Activated CD4-positive, alpha-beta T cell treated with anti-CD3 and anti-CD28 coated beads for 1 hour (primary cell): ENCODE measurements at places on chromosomes 13 and 19.

- no peak for DNase-seq
Measured at GRCh38 chr13:21657538-21657937, 13.3 kb upstream of the FGF9 start.

GRCh38 chr13:89660752-89661151 is 1686.7 kb upstream of the MIR17HG start:
- DNase-seq, result no peak

DNA sequence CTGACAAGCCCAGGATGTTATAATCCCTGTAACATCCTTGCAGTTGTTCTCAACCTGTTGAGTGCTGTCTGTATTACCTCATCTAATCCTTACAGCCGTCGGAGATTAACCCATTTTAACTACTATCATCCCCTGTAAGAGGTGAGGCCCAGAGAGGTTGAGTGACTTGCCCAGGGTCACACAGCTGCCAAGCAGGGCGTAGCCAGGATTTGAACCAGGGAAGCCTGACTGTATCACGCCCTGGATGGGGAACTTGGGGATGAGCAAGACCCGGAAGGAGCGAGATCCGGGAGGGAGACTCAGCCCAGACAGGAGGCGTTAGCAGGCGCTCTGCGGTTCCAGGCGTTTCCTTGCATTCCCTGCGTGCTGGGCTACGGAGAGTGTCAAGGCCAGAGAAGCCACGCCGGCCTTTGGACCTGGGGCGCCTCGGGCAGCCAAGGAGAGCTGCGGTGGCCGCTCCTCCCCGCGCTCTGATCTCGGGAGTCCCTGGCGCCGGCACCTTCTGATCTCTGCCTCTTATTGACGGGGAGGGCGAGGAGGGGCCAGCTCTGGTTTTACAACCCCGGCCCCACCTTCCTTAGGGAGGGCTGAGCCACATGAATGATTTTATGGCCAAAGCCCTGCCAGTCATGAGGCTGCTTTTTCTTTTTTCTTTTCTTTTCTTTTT is 6.2 kb downstream of the SULT2B1 start:
- no peak for DNase-seq

DNA sequence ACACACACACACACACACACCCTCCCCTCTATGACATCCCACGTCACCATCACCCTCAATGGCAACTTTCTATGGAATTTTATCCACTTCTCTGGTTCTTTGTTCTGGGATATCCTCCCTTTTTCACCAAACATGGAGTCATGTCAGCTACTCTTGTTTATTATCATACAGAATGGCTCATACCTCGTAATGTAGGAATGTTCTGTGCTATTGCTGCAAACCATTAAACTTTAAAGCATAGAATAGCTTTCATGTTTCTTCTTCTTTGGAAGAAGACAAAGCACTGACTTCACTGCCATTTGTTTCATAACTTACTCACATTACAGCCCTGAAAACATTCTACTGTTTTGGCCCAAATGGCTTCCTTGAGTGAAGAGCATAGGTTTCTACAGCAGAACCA is 163.4 kb downstream of the FOXO1 start:
- DNase-seq, result no peak

DNA sequence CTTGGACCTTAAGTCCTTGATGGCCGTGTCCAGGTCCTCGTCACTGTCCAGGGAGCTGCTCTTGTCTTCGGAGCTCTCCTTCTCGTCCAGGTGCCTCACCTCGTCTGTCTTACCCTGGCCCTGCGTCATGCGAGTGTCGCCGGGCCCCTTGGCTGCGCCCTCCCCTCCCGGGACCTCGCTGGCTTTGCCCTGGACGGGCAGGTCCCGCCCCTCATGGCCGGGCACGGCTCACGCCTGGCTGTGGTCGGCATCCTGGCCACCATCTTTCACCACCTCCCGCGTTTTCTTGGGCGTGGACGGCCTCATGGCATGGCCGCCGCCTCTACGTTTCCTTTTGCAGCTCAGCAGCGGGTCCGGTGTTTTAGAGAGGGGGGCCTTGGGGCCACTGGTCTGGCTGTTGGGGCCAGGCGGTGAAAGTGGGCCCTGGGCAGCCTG is 14.8 kb downstream of the RB1 start:
- no peak for DNase-seq

DNA sequence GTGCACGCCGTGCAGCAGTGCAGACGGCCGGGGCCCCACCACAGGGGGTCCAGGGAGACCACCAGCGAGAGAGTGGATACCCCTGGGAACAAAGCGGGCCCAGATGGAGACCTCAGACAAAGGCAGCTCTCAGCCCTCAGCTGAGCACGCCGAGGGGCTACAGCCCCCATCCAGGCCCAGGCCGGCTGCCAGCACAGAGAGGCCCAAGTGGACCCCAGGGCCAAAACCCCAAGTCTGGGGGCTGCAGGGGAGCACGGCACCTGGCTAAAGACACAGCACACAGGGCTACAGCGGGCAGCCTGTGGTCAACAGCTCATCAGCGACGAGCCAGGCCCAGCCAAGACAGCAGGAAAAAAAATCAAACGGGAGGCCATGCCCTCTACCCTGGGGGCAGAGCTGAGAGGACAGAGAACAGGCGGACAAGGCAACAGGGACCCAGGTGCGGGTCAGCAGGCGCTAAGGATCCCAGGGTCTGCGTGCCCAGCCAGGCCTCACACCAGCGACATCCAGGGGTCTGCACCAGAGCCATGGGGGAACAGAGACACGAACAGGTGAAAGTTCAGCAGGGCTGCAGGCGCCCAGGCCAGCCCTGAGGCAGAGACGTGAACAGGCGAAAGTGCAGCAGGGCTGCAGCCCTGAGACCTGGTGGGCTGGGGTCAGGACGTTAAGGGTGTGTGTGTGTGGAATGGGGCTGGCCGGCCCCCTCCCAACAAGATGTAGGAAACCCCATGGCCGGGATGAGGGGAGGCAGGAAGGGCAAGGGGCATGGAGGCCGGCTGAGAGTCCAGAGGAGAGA is 34.3 kb downstream of the RASA3 start:
- no peak for DNase-seq

DNA sequence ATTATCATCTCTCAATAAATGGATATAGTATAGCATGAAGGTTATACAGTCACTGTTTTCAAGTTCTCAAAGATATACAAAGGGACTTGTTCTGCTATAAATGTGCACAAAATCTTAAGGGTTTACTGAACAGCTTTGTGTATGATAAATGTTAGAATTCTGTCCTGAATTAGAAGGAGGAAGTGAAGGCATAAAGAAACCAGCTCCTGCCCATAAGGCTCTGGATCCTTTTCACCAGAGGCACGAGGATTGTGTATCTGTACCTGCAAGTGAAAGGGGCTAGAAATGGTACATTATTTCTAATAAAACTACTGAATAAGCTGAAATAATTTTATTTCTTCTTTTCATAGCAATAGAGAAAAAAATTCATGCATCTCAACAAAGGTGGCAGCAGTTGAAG is 32.4 kb downstream of the PHF11 start:
- no peak for DNase-seq

- no peak for DNase-seq
Measured at GRCh38 chr19:3370214-3370720, 3.9 kb downstream of the NFIC start.

- DNase-seq, result no peak
Measured at GRCh38 chr13:60857698-60858097, 460.7 kb downstream of the TDRD3 start.

DNA sequence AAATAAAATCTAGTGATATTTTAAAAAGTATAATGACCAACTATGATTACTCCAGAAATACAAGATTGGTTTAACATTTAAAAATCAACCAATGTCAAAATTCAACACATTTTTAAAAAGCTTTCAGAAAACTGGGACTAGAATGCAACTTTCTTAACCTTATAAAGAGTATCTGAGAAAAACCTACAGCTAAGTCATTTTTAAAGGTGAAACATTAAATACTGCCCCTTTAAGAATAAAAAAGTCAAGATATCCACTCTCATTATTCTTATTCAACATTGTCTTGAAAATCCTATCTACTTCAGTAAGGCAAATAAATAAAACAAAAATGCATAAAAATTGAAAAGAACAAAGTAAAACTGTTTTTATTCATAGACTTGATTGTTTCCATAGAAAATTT is 673.2 kb downstream of the UQCRFS1 start:
- DNase-seq, result no peak

GRCh38 chr19:46202872-46203860 is 26.4 kb upstream of the IGFL1 start:
- DNase-seq, result no peak

- no peak for DNase-seq
Measured at GRCh38 chr13:35917252-35917941, 213.8 kb downstream of the DCLK1 start.

DNA sequence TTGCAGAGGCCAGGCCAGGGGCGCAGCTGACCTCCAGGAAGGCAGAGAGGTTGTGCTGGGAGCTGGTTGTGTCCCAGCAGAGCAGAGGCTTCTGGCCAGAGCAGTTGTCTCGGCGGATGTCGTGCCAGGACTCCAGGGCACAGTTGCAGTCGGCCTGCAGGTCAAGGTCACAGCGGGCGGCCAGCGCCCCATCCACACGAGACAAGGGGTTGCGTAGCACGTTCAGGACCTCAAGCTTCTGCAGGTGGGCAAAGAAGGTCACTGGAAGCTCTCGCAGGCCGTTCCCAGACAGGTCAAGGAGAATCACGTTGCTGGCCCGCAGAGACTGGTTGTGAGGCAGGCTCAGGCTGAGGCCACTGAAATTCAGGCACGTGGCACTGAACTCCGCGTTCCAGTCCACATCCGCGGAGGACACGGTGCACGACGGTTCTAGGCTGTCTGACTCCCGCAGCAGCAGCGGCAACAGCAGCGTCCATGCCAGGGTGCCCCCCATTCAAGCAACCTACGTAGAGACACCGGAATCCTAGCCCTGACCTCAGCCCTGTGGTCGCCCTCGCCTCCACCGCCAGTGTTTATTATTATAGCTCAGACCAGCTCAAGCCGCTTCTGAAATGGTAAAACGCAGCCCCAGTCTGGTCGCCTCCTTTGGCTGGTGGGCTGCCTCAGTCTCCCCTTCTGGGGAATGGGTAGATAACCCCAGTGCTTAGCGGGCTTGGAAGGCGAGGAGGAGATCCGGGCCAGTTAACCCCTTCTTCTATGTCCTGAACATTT is 766 bp downstream of the LRRC25 start:
- DNase-seq, result no peak

DNA sequence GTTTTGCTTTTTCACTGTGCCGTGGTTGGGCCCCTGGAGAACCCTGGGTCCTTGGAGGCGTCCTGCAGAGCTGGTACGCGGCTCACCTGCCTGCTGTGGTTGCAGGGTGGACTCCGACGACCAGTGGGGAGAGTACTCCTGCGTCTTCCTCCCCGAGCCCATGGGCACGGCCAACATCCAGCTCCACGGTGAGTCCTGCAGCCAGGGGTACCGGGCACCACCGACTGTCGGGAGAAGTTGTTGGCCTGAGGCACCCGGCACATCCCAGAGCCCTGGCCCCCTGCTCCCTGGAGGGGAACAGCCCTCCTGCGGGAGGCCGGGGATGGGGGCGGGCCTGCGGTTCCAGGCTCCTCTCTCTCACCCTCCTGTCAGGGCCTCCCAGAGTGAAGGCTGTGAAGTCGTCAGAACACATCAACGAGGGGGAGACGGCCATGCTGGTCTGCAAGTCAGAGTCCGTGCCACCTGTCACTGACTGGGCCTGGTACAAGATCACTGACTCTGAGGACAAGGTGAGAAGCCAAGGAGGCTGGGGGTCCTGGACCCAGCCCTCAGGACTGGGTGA is 8.0 kb downstream of the BSG start:
- DNase-seq, result no peak

- DNase-seq, result no peak
Measured at GRCh38 chr13:42538996-42539395, 35.0 kb upstream of the TNFSF11 start.

DNA sequence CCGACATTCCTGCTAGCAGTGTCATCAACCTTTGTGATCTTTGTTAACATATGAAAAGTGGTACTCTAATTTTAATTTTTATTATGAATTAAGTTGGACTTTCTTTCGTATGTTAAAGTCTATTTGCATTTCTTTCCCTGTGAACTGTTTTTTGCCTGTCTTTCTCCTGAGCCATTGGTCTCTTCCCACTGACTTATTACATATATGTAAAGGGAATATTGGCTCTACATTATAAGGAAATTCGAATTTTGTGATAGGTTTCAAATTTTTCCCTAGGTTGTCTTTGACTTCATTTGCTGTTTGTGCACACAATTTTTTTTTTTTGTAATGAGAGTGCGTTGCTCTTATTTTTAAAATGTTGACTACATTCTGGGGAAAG is 442 bp upstream of the CDC16 start:
- no peak for DNase-seq

- DNase-seq, result no peak
Measured at GRCh38 chr19:49681830-49682229, 4.8 kb downstream of the PRMT1 start.

DNA sequence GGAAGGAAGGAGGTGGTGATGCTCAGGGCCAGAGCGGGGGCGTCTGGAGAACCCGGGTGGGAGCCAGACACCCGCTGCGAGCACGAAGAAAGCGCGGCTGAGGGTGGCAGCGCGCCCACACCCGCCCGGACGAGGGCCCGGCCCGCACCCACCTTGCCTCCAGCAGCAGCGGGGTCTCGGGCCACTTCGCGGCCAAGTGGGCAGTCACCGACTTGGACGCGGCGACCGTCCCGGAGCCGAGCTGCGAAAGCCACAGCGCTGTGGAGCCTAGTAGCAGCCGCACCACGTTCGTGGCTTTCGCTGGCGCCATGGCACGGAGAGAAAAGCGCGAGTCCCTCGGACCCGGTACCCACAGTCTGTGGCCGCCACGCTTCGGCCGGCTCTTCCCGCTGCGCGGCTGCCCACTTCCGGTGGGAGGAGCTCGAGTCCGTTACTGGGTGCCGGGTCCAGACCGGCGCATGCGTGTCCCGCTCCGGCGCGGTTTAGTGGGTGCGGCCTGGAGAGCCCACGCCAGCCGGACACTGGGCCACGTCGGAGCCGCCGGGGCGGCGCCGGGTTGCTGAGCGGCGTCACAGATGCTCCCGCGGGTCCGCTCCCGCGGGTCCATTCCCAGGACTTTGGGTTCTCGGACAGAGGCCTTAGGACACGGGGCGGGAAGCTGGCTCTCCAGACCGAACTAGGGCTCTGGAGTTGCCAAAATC is at the start of gene UGGT2:
Gene UGGT2, minus strand, starts transcription at position 399 of the 701 bp plus-strand sequence. Its CDS starts 89 bp downstream, at position 310.
- DNase-seq, result no peak

DNA sequence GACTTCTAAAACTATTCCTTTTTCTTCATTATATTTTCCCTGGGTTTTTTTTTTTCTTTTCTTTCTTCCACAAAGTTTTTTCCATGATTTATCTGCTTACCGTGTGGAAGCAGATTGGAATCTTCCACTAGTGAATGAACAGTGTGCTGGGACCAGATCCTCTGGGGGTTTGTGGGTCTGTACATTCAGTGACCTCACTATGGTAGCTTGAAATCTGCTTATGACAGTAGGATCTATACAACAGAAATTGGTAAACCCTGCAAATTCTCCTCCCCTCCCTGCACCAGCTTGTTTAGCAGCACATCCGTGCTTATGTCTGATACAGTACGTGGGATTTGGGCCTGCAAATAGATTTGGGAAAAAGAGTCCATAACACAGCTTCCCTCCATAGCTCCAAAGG is 26.0 kb upstream of the MAB21L1 start:
- DNase-seq, result no peak

DNA sequence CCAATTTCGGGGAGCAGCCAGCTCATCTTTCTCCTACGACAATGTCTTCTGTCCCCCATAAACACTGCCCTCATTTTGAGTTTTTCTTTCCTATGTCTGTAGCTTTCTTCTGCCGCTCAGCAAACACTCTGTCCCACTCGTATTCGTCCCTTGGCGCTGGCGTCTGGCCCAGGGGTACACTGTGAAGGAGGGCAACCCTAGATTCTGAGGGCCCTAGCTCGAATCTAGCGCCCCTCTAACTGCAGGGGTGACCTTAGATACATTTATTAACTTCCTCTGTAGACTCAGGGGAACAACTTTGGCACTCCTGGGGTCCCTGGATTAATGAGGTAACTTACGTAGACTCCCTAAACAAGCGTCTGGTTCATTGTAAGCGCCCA is 677 bp upstream of the LRCH1 start:
- DNase-seq, result no peak
